Ovary (tissue), 10 donors: ENCODE measurements at places on chromosomes 2 and 18. TPM values are rescaled to one million over a fixed set of nuclear protein-coding genes. Genes with fewer than 3 reads are reported as not detected.
A peak's percentile ranks its signal among the peaks of the same experiment; 100 is the strongest.

LAMA1 gene
- total RNA-seq, result 2.7 TPM

TRAPPC12 gene
- total RNA-seq, result 81.4 TPM

ADRA2B gene
- 0.63 TPM for total RNA-seq

UGT1A8 gene
- total RNA-seq, result not detected

ALPI gene
- not detected for total RNA-seq

PRSS56 gene
- total RNA-seq, result not detected

- peak overlapping the region; percentile 10 for H3K27ac ChIP-seq
- DNase-seq, result no peak
- no peaks in the 10 kb centered on the region for H3K36me3 ChIP-seq
- no peaks in the 10 kb centered on the region for H3K27me3 ChIP-seq
- H3K4me3 ChIP-seq, result no peak overlapping the region
- H3K4me1 ChIP-seq, result peaks cover 32% of the 10 kb centered on the region
Measured at GRCh38 chr2:43073401-43073825, 153.0 kb downstream of the ZFP36L2 start.

DNA sequence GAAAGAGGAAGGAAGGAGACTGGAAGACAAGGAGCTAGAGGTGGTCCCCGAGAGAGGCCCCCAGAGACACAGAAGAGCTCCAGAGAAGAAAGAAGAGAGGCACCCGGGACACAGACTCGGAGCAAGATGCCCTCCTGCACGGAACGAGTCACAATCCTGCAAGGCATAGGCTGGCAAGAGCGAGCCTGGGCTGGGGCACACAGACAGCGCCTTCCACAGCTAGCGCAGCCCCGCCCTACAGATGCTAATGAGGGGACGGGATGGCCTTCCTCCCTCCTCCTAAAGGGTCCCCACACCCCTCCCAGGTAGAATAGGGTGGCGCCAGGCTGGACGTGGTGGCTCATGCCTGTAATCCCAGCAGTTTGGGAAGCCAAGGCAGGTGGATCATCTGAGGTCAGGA lies 19.8 kb upstream of the GPR17 start:
- no peaks in the 10 kb centered on the region for H3K36me3 ChIP-seq
- no peak overlapping the region for H3K4me3 ChIP-seq
- H3K27me3 ChIP-seq, result no peaks in the 10 kb centered on the region
- no peaks in the 10 kb centered on the region for H3K4me1 ChIP-seq
- DNase-seq, result no peak

DNA sequence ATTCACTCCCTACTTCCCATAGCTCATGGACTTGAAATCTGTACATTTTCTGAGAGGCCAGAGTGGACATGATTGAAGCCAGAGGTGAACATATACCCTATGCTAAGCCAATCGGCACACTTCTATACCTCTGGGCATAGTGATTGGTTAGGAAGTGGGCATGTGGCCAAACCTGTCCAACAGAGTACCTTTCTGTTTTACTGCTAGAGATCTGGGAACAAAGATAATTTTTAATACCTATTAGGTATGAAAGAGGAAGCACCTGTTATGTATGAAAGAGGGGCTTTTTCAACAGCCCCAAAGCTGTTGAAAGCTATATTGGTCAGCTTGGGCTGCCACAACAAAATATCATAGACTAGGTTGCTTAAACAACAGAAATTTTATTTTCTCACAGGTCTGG lies 27.7 kb downstream of the METTL8 start:
- no peak overlapping the region for H3K27ac ChIP-seq
- no peak for DNase-seq
- H3K36me3 ChIP-seq, result no peaks in the 10 kb centered on the region
- no peaks in the 10 kb centered on the region for H3K4me1 ChIP-seq

DNA sequence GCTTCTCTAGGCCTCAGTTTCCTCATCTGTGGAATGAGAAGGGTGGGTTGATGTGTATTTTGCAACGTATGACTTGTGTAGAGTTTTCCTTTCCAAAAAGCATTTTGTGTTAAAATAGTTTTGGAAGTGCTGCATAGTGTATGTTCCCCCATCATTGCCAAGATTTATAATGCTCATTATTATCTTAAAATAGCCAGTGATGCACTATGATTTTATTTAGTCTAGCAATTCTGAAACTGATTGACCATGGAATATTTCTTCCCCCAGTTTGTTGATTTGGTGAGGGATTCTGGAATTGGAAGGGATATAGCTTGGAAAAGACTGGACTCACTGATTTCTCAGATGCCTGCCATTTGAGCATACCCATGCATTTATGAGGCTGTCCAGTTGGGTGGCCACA lies 130.6 kb downstream of the CCDC85A start:
- H3K36me3 ChIP-seq, result no peaks in the 10 kb centered on the region
- H3K27ac ChIP-seq, result no peak overlapping the region
- no peak for DNase-seq
- no peaks in the 10 kb centered on the region for H3K27me3 ChIP-seq
- H3K4me1 ChIP-seq, result no peaks in the 10 kb centered on the region

DNA sequence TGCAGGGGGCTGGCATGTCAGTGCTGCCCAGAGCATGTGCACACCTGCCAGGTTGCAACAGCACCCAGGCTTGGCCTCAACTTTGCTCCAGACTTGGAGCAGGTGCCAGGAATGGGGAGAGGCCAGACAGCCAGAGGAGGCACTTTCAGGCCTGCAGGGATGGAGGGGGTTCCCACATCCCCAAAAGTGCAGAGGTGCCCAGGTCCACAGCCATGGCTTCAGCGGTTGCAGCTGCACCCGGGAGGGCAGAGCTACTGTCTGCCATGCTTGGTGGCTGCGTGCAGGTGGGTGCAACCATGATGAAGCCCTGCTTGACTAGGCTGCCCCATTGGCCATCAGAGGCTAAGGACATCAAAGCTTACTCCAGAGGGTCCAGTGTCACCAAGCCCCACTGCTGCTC lies 196.8 kb upstream of the VRK2 start:
- H3K36me3 ChIP-seq, result no peaks in the 10 kb centered on the region
- no peak overlapping the region for H3K4me3 ChIP-seq
- no peaks in the 10 kb centered on the region for H3K4me1 ChIP-seq
- H3K27ac ChIP-seq, result no peak overlapping the region

DNA sequence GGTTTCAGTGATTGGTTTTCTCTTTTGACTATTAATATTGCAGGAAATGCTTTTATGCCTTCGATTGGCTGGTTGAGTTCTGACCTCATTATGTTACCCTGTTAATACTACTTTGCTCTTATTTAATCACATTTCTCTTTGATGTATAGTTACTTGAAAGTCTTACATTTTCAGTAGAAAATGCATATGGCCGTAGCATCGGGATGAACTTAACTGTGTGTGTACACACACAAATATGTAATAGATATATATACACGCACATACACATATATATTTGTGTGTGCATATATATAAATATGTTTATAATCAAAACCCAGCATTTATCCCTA lies 1.6 kb downstream of the EPC2 start:
- H3K36me3 ChIP-seq, result no peaks in the 10 kb centered on the region
- H3K4me3 ChIP-seq, result peak overlapping the region; percentile 86
- H3K27ac ChIP-seq, result no peak overlapping the region
- H3K27me3 ChIP-seq, result no peaks in the 10 kb centered on the region
- H3K4me1 ChIP-seq, result peaks cover 4% of the 10 kb centered on the region

- no peak for DNase-seq
- H3K27ac ChIP-seq, result no peak overlapping the region
- H3K4me1 ChIP-seq, result peaks cover 4% of the 10 kb centered on the region
- H3K36me3 ChIP-seq, result no peaks in the 10 kb centered on the region
Measured at GRCh38 chr18:62792016-62792415, 76.7 kb downstream of the PHLPP1 start.

- DNase-seq, result no peak
- no peaks in the 10 kb centered on the region for H3K36me3 ChIP-seq
- no peak overlapping the region for H3K4me3 ChIP-seq
- H3K27ac ChIP-seq, result no peak overlapping the region
Measured at GRCh38 chr2:215970425-215970824, 42.9 kb downstream of the MREG start.

DNA sequence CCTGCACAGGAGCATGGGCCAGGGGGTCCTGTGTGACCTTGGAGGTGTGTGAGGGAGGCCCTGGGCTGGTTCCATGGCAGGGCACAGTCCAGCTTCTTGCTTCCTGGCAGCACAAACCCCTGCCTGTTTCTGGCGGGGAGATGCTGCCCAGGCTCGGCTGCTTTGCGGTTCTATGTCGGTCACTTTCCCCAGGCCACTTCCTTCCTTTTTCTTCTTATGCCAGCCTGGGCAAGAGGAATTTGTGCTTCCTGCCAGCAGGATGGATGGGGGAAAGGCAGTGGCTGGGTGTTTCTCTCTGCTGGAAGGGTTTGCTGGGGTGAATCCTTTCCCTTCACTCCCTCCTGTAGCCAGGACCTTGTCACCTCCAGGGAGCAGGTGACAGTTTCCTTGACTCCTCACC lies 24.3 kb downstream of the ASAP2 start:
- H3K27me3 ChIP-seq, result no peaks in the 10 kb centered on the region
- peak overlapping the region; percentile 47 for H3K27ac ChIP-seq
- H3K36me3 ChIP-seq, result no peaks in the 10 kb centered on the region
- DNase-seq, result no peak

DNA sequence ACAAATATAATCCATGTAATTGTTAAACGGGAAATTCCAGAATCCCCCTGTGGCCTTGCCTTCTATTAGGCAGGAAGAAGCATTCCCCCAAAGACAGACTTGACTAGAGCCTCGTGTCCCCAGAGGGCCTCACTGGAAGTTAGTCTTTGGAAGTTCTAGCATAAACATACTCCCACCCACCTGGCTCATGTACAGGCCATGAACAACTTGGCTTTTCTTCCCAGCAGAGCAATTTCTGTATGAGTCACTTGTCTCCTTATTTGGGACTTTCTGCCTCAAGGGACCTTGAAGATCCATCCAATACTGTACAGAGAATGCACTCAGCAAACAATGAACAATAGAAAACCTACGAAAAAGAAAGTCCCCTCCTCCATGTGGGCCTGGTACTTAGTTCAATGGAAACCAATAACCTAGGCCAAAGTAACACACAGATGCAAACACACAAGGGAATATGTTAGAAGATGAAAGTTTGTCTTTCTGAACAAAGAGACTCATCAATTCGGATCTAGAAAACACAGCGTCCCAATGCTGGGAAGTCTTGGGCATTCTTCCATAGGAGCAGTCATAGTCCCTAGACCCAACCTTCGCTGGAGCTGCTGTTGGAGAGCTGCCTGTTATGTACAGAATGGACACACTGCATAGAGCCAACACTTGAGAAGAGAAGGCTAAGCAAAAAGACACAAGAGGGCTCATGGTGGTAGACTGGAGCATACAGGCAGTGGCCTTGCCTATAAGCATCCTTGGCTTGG lies 303.5 kb downstream of the HRH4 start:
- H3K36me3 ChIP-seq, result no peaks in the 10 kb centered on the region
- H3K4me3 ChIP-seq, result no peak overlapping the region
- H3K4me1 ChIP-seq, result peaks cover 2% of the 10 kb centered on the region
- no peak overlapping the region for H3K27ac ChIP-seq

- no peaks in the 10 kb centered on the region for H3K36me3 ChIP-seq
- H3K4me3 ChIP-seq, result no peak overlapping the region
- H3K4me1 ChIP-seq, result no peaks in the 10 kb centered on the region
- no peaks in the 10 kb centered on the region for H3K27me3 ChIP-seq
- DNase-seq, result no peak
Measured at GRCh38 chr2:136051725-136052048, 66.3 kb upstream of the DARS1 start.

GRCh38 chr2:119254601-119255080 lies 31.0 kb downstream of the STEAP3 start:
- H3K27ac ChIP-seq, result no peak overlapping the region

GRCh38 chr2:65360441-65360840 lies 72.0 kb downstream of the SPRED2 start:
- H3K4me1 ChIP-seq, result peaks cover 2% of the 10 kb centered on the region
- H3K36me3 ChIP-seq, result no peaks in the 10 kb centered on the region
- no peaks in the 10 kb centered on the region for H3K27me3 ChIP-seq
- no peak overlapping the region for H3K27ac ChIP-seq
- no peak for DNase-seq

DNA sequence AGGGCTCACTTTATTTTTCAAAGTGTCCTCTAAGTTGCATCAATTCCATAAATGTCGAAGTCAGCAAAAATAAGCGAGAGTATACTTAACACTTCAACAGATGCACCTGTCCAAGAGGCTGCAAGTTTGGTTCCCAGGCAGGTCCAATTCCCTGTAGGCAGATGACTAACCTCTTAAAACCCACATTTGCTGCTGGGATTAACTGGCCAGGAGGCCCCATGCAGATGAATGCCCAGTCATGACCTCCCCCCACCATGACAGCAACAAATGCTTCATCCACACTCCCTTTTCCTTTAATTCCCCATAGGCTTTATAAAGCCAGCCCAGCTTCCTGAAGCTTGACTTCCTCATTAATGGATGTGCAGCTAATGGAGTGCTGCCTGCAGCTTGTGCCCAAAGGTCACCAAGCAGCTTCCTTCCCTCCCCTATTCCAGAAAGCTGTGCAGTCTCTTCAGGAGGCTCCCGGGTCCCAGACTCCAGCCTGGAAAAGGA lies 35.7 kb downstream of the REEP1 start:
- no peaks in the 10 kb centered on the region for H3K27me3 ChIP-seq
- H3K4me3 ChIP-seq, result no peak overlapping the region
- no peaks in the 10 kb centered on the region for H3K36me3 ChIP-seq
- H3K27ac ChIP-seq, result no peak overlapping the region
- H3K4me1 ChIP-seq, result peaks cover 9% of the 10 kb centered on the region
- DNase-seq, result no peak
